Hematopoietic multipotent progenitor cell treated with erythropoietin and hydrocortisone succinate and interleukin-3 and kit ligand, for 8 days (in vitro differentiated cells): ENCODE measurements at places on chromosomes 16 and 17.
A peak's percentile ranks its signal among the peaks of the same experiment; 100 is the strongest.

GRCh38 chr17:39705786-39706348 is 6.0 kb downstream of the ERBB2 start:
- DNase-seq: no peak

- DNase-seq: no peak
These were observed 117.4 kb downstream of the MSI2 start for GRCh38 chr17:57373756-57374155.

DNA sequence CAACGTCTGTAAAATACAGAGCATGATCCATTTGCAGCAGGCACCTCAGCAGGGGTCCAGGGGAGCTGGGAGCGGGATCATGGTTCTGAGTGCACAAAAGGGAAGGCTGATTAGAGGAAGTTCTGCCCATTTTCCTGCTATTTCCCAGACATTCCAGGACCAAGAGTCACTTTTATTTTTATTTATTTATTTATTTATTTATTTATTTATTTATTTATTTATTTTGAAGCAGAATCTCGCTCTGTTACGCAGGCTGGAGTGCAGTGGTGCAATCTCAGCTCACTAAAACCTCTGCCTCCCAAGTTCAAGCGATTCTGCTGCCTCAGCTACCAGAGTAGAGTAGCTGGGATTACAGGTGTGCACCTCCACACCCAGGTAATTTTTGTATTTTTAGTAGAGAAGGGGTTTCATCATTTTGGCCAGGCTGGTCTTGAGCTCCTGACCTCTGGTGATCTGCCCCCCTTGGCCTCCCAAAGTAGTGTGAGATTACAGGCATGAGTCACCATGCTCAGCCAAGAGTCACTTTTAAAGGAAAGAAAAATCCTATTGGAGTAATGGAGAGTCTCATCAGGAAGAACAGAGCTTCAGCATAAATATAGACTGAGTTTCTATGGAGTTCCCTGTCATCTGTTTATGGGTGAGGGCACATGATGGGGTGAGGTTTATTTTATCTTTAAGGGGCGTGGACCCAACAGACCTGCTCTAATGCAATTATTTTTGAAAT is 355.2 kb downstream of the HAPSTR1 start:
- DNase-seq: no peak

DNA sequence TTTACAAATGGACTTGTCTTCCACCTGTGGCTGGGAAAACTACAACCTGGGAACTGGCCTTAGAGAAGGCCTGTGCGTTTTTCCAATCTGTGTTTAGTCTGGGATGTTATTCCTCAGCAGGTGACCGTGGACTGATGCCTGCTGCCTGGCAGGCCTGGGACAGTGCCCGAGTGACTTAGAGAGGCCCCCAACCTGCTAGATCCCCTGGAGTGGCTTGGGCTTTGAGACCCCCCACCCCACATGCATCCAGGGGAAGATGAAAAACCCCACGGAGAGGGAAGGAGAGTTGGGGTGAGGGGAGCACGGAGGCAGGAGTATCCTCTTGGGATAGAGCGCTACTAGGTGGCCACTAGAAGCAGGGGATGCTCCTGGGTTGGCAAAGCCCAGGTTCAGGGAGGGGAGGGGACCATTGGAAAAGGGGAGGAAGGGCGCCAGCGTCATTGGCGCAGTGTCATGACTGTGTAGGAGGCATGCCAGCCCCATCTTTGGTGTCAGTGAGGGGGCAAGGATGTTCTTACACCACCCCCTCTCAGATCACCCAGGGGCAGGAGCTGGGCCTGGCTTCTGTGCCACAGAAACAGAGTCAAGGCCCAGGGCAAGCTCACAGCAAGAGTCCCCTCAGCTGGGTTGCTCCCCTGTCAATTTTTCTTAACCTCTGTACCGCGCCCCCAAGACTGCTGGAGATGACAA is 54.1 kb downstream of the MEAK7 start:
- DNase-seq: no peak

GRCh38 chr16:24508614-24509013 is 30.8 kb upstream of the RBBP6 start:
- no peak for DNase-seq

- DNase-seq: no peak
These were observed 18.5 kb upstream of the CDH1 start for GRCh38 chr16:68718590-68718989.

DNA sequence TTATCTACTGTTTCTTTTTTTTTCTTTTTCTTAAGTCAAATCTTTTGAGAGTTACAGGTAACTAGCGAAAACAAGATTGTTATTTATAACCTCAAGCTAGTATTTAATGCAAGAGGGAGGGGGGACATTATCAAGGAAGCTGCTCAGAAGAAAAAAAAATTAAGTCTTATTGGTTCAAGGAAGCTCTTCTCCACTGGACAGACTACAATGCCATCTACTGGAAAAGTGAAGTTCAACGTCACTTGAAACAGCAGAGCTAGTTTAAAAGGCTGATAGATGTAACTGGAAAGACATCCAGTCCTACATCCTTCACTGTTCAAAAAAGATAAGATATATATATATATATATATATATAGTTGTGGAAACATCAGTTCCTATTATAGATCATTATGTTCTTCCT is 418.0 kb upstream of the PSMD7 start:
- DNase-seq: peak; percentile 45

DNA sequence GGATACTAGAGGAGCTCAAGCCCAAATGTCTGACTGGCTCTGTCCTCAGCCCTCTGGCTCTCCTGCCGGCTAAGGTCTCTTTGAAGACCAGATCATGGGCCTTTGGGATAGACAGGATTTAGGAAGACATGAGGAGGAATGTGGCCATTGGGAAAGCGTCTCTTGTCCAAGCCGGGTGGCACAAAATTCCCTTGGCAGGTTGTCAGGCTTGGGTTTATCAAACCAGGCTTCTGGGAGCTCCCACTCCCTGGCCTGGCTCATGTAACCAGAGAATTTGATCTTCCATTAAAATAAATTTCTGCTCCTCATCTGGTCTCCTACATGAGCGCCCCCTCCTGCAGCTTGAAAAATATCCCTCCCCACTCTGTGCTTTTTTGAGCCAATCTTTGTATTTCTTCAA is 71.1 kb downstream of the IRX3 start:
- DNase-seq: no peak

DNA sequence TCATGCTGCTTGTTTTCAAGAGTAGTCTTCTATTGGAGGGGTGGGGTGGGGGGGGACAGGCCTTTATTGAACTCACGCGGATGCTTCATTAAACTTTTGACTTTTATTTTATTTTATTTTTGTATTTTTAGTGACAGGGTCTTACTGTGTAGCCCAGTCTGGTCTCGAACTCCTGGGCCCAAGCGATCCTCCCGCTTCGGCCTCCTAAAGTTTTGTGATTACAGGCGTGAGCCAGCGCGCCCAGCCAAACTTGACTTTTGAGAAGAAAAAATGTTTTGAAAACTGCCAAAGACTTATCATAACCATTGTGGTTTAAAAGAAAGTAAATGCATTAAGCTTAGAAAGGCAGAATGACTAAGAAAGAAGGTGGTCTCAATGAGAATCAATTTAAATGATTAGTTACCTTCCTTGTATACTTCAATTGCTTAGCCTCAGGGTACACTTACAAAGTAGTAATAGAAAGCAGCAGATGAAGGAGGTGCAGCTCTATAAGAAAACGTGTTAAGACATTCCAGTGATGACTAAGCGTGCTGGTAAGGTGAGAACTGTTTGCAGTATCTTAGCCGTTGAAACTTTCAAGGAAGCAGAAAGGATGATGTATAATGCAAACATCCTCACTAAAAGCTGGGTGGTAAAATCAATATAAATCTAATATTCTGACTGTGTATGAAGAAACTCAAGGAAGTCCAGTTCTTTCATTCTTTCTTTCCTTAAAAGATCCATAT is 1.2 kb downstream of the AP2B1 start:
- DNase-seq: peak; percentile 51
